Naive thymus-derived CD4-positive, alpha-beta T cell (primary cell): ENCODE measurements at places on chromosomes 16 and 17. TPM values are rescaled to one million over a fixed set of nuclear protein-coding genes. Genes with fewer than 3 reads are reported as not detected.

DNA sequence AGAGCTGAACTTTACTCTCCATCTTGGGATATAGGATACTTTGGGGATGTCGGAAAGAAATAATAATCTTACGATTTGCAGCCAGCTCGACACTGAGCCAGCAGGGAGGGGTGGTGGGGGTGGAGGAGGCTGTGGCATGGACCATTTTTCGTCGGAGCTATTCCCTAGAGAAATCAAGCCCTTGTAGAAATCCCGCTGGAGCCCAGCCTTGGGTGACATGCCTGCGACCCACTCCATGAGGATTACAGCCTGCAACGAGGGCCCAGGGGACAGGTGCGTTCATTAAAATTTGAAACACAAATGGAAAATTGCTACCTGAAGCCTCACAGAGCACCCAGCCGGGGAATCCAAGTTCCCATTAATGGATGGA lies 82.8 kb upstream of the GSE1 start:
- H3K27me3 ChIP-seq = no peaks in the 10 kb centered on the region
- H3K4me1 ChIP-seq = no peaks in the 10 kb centered on the region
- no peak for DNase-seq
- no peak overlapping the region for H3K27ac ChIP-seq

DNA sequence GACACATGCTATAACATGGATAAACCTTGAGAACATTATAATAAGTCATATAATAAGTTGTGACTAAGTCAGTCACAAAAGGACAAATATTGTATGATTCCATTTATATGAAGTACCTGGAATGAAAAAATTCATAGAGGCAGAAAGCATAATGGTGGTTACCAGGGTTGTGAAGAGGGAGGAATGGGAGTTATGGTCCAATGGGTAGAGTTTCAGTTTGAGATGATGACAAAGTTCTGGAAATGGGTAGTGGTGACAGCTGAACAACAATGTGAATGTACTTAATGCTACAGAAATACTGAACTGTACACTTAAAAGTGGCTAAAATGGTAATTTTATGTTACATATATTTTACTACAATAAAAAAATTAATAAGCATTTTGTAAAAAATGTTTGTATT lies 49.7 kb downstream of the MYO1D start:
- no peak overlapping the region for H3K4me3 ChIP-seq
- no peak overlapping the region for H3K27ac ChIP-seq
- DNase-seq = no peak

GRCh38 chr16:78852081-78852635 lies 748.4 kb downstream of the MAF start:
- H3K4me1 ChIP-seq = no peaks in the 10 kb centered on the region
- DNase-seq = no peak
- no peaks in the 10 kb centered on the region for H3K27me3 ChIP-seq
- H3K27ac ChIP-seq = no peak overlapping the region
- H3K4me3 ChIP-seq = no peak overlapping the region

The MYH11 gene
- 2.2 TPM for polyA plus RNA-seq

- no peak overlapping the region for H3K27ac ChIP-seq
- H3K27me3 ChIP-seq = no peaks in the 10 kb centered on the region
- no peak for DNase-seq
- no peak overlapping the region for H3K4me3 ChIP-seq
- H3K36me3 ChIP-seq = no peaks in the 10 kb centered on the region
- H3K4me1 ChIP-seq = no peaks in the 10 kb centered on the region
Observed at GRCh38 chr17:79862771-79863440, 23.7 kb upstream of the CBX4 start.

DNA sequence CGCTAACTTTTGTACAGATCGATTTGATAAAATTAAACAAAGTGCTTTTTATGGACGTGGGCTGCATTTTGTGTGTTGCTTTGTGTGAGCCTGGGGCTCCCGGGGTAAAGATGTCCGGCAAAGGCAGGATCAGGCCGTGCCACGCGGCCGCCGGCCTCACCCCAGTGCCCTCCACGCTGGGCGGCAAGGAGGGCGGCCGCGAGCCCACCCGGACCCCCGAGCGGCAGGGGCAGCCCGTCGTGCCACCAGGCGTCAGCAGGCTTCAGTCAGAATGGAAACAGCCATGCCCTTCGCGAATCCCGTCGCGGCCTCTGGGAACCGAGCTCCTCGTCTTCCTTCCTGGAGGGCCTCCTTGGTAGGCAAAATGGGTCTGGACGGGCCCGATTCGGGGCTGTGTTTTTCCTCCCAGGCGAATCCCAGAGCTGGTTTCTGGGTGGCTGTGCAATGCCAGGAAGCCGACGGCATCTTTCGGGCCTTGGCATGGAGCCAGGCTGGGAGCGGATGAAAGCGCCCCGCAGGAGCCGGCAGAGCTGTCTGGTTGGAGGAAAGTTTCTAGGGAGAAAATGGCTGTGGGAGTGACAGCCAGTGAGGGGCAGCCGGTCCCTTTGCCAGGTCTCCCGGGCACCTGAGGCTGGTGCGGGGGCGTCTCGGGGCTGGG lies 5.5 kb downstream of the SOX8 start:
- H3K27ac ChIP-seq = no peak overlapping the region
- H3K36me3 ChIP-seq = no peaks in the 10 kb centered on the region
- no peak overlapping the region for H3K4me3 ChIP-seq
- H3K27me3 ChIP-seq = no peaks in the 10 kb centered on the region

DNA sequence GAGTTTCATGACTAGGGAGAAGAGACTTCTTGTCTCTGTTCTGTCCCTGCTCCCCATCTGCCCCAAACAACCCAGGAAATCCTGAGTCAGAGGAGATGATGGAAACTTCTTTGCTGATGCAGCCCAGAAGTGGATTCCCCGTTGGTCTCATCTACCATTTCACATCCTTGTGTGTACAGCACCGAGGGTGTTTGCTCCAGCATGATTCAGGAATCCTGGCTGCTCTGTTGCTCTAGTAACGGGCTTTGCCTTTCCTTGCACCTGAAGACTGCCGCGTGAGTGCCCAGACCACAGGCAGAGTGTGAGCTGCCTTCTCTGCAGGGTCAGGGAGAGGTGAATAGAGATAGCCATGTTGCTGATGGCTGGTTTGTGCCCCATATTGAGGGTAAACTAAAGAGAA lies 408.4 kb downstream of the CPPED1 start:
- no peak for DNase-seq
- no peak overlapping the region for H3K4me3 ChIP-seq
- H3K4me1 ChIP-seq = no peaks in the 10 kb centered on the region
- no peak overlapping the region for H3K27ac ChIP-seq

The ODAD4 gene
- 0.10 TPM for polyA plus RNA-seq

GRCh38 chr17:55160501-55160900 lies 104.3 kb upstream of the HLF start:
- no peaks in the 10 kb centered on the region for H3K36me3 ChIP-seq
- DNase-seq = no peak
- H3K27ac ChIP-seq = no peak overlapping the region
- H3K4me3 ChIP-seq = no peak overlapping the region
- H3K4me1 ChIP-seq = no peaks in the 10 kb centered on the region
- H3K27me3 ChIP-seq = no peaks in the 10 kb centered on the region

GRCh38 chr17:45225964-45226530 lies 4.4 kb downstream of the FMNL1 start:
- peaks cover 60% of the 10 kb centered on the region for H3K4me1 ChIP-seq
- H3K36me3 ChIP-seq = peaks cover 3% of the 10 kb centered on the region
- peak; percentile 92 for DNase-seq
- H3K27ac ChIP-seq = peak overlapping the region; percentile 96
- H3K27me3 ChIP-seq = no peaks in the 10 kb centered on the region

The LRRC37A gene
- polyA plus RNA-seq = 0.85 TPM

The SHISA9 gene
- polyA plus RNA-seq = not detected

DNA sequence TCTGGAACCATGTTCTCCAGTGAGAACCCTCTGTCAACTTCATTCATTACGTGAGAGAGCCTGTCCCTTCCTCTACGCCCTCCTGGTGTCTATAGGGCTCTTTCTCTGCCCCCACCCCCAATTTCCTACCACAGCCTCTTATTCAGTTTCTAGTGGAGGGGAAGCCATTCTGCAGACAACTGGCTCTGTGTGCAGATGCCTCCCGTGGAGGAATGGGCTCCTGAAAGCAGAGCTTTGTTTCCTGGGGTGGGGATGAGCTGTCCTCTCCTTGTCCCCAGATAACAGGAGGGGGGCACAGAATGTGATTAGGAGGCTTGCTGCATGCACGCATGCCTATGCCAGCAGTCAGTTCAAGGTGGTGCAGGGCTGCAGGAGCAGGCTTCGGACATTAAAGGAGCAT lies 31.6 kb downstream of the MMP15 start:
- no peaks in the 10 kb centered on the region for H3K4me1 ChIP-seq
- H3K4me3 ChIP-seq = no peak overlapping the region
- H3K36me3 ChIP-seq = no peaks in the 10 kb centered on the region

DNA sequence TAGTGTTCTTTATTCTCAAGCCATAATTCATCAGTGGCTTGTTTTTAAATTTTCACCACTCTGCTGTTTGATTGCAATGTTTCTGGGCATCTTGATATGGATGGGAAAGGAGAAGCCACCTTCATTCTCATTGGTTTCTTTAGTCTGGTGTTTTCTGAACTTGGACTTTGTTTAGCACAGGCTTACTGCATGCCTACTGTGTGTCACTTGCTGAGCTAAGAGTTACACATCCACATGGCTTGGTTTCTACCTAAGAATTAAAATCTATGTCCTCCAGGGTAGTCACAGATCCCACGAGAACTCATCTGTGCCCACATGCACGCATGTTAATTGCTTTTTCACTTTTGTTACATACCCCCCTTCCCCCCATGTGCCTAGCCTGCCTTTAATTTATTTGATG lies 4.6 kb downstream of the CMIP start:
- no peak overlapping the region for H3K4me3 ChIP-seq
- no peak for DNase-seq
- no peaks in the 10 kb centered on the region for H3K36me3 ChIP-seq
- H3K27me3 ChIP-seq = no peaks in the 10 kb centered on the region

- no peaks in the 10 kb centered on the region for H3K27me3 ChIP-seq
- no peaks in the 10 kb centered on the region for H3K4me1 ChIP-seq
- peaks cover 86% of the 10 kb centered on the region for H3K36me3 ChIP-seq
- no peak overlapping the region for H3K4me3 ChIP-seq
- no peak overlapping the region for H3K27ac ChIP-seq
Observed at GRCh38 chr17:18246880-18247612, 11.5 kb downstream of the FLII start.

DNA sequence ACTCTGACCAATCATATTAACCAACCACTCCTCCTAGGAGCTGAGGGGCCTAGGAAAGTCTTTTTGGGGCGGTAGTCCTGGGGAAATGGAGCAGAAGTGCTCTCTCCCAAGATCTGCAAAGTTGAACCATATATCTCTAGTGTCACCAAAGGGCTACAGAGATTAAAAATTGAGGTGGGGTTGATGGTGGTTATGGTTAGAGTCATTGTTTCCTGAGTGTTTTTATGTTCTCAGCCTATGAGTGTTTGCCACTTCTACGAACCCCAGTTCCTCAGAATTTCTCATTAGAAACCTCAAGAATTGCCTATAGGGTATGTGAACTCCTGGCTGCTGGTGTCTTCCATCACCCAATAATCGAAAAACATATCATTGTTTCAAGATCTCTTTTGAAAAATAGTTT lies 217.8 kb downstream of the CDRT15L2 start:
- H3K4me1 ChIP-seq = no peaks in the 10 kb centered on the region
- no peak for DNase-seq
- no peak overlapping the region for H3K4me3 ChIP-seq
- no peaks in the 10 kb centered on the region for H3K27me3 ChIP-seq
- H3K27ac ChIP-seq = no peak overlapping the region

DNA sequence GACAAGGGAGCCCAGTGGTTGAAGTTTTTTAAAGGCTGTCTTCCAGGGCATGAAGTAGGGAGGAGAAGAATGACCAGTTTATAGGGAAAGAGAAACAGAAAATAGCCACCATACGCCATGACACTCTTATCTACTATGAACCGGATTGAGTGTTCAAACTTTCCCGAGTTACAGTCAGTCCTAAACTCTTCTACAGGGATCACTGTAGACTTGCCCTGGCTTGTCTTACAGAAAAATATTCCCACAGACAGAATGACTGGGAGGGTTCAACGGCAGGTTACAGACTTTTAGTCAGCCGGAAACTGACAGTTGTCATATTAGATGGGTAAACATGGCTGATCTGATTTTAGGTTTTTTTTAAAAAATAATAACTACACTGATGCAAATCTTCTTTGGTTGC lies 662.5 kb upstream of the SOX9 start:
- H3K27ac ChIP-seq = no peak overlapping the region
- H3K4me3 ChIP-seq = no peak overlapping the region
- no peaks in the 10 kb centered on the region for H3K4me1 ChIP-seq

- no peaks in the 10 kb centered on the region for H3K27me3 ChIP-seq
- no peak for DNase-seq
- no peak overlapping the region for H3K27ac ChIP-seq
- H3K4me1 ChIP-seq = peaks cover 43% of the 10 kb centered on the region
- no peak overlapping the region for H3K4me3 ChIP-seq
Observed at GRCh38 chr17:61401389-61402072, 1.9 kb downstream of the TBX2 start.

The LGALS9B gene
- not detected for polyA plus RNA-seq

DNA sequence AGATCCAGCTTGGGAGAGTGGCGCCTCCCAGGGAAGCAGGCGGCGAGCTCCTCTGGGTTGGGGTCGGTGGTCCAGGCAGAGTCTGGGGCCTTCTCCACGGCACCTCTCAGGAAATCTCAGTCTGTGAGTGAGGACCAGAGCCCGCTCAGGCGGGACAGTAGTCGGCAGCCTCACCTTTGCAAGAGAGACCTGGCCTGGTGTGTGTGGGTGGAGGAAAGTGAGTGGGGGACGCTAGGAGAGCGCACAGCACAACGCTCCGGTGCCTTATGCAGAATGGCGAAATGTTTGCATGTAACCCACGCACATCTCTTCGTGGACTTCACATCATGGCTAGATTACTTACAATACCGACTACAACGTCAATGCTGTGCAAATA lies 2.2 kb downstream of the AHSP start:
- peaks cover 7% of the 10 kb centered on the region for H3K4me1 ChIP-seq
- DNase-seq = no peak
- H3K27me3 ChIP-seq = no peaks in the 10 kb centered on the region
- no peak overlapping the region for H3K27ac ChIP-seq

- H3K4me1 ChIP-seq = no peaks in the 10 kb centered on the region
- H3K27ac ChIP-seq = no peak within 1 kb of the TSS
- no peak within 1 kb of the TSS for H3K4me3 ChIP-seq
- H3K27me3 ChIP-seq = no peaks in the 10 kb centered on the region
- no peak for DNase-seq
Observed at GRCh38 chr17:66228887-66229782, at the start of gene APOH. Gene APOH (minus strand): TSS chr17:66229415. CDS start chr17:66229379, 36 bp downstream.

DNA sequence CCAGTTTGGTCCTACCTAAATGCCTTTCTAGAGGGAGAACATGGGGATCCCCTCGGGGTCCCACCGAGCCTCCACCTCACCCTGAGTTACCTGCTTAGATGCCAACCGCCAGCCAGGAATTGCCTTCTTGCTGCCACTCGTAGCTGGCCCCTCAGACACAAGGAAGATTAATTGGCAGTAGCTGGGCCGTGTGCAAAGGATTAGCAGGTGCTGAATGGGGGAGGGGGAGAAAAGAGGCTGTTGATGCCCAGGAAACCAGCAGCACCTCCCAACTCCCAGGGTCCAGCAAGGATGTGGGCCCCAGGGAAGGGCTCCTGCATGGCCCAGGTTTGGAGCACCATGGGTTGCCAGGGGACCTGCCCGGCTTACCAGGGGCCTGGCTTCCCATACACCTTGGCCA lies at the start of gene CNGB1:
CNGB1 (minus strand) TSS at position 159 of the 400 bp plus-strand sequence. CDS start 3,842 bp downstream, outside the sequence.
- H3K36me3 ChIP-seq = no peaks in the 10 kb centered on the region
- DNase-seq = no peak
- H3K27me3 ChIP-seq = no peaks in the 10 kb centered on the region
- no peaks in the 10 kb centered on the region for H3K4me1 ChIP-seq
- no peak within 1 kb of the TSS for H3K27ac ChIP-seq
- no peak within 1 kb of the TSS for H3K4me3 ChIP-seq

- no peaks in the 10 kb centered on the region for H3K4me1 ChIP-seq
- H3K4me3 ChIP-seq = no peak overlapping the region
- no peaks in the 10 kb centered on the region for H3K36me3 ChIP-seq
- no peaks in the 10 kb centered on the region for H3K27me3 ChIP-seq
Observed at GRCh38 chr17:1162116-1162855, 17.5 kb downstream of the ABR start.

The GLIS2 gene
- polyA plus RNA-seq = not detected
